ENCODE measurements at places on chromosomes 5 and 9. TPM values are rescaled to one million over a fixed set of nuclear protein-coding genes. Genes with fewer than 3 reads are reported as not detected.

The CYFIP2 gene
- total RNA-seq: 22.4 TPM

The NEURL1B gene
- 1.6 TPM for total RNA-seq

The KCNMB1 gene
- total RNA-seq: 0.29 TPM

The DAPK1 gene
- 119 TPM for total RNA-seq

The ORM2 gene
- not detected for total RNA-seq

The MYORG gene
- 7.0 TPM for total RNA-seq

The ADAMTS2 gene
- total RNA-seq: not detected

The PCSK1 gene
- 8.7 TPM for total RNA-seq

The PALM2AKAP2 gene
- not detected for total RNA-seq

Data from endothelial cell of umbilical vein (primary cell).